ENCODE measurements at places on chromosomes 7 and 10.

GRCh38 chr10:32957341-32958084 is 517 bp downstream of the ITGB1 start:
- peak overlapping the region; percentile 76 for H3K4me3 ChIP-seq
- H3K27ac ChIP-seq = no peak overlapping the region
- DNase-seq = peak; percentile 52
- H3K36me3 ChIP-seq = no peaks in the 10 kb centered on the region
- H3K4me1 ChIP-seq = peaks cover 74% of the 10 kb centered on the region

DNA sequence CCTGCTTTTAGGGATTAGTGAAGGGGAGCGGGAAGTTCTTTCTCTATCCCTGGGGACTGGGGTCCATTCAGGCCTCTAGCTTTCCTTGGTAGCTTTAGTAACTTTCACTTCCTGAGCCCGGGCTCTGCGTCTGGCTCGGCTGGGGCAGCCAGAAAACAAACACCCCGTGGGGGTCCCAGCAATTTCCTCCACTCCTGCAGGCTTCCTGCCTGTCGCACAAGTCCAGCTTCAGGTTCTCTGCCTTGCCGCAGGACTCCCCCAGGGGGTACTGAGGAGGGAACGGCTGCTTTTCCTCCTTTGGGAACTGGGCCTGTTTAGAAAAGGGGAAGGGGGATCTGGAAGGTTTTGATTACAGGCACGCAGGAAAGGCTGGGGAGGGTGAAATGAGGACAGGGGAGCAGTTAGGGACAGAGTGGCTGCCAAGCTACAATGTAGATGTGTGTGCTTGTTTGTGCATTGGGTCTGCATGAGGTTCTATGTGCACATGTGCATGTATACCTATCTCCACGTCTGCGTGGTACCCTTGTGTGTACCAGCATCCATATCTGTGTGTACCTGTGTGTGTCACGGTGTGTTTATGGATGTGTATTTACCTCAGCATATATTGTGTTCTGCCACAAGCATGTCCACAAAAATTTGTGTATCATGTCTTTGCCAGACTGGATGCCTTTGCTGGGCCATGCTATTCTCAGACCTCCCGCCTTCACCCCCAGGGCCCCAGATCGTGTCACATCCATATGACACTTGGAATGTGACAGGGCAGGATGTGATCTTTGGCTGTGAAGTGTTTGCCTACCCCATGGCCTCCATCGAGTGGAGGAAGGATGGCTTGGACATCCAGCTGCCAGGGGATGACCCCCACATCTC is 2.0 kb downstream of the KAZALD1 start:
- H3K4me3 ChIP-seq = peak overlapping the region; percentile 80
- peaks cover 63% of the 10 kb centered on the region for H3K27me3 ChIP-seq
- no peaks in the 10 kb centered on the region for H3K36me3 ChIP-seq

DNA sequence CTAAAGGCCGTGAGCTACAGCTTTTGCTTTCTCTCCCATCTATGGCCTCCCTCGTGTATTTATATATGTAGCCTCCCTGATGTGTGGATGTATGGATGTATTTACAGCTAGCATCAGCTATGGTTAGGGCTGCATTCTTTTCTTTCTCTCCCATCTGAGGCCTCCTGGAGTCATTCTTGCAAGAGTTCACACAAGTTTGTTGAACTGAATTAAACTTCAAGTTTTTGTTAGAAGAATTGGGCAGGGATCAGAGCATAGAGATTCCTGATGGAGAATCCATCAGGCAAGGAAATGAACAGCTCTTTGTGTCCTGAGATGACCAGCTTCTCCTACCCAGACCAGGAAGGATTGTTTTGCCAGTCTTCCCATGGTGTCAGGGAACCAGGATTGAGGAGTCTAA is 60.3 kb downstream of the AHCYL2 start:
- no peak for DNase-seq
- peaks cover 26% of the 10 kb centered on the region for H3K4me1 ChIP-seq
- no peak overlapping the region for H3K4me3 ChIP-seq
- H3K36me3 ChIP-seq = peaks cover 8% of the 10 kb centered on the region

GRCh38 chr7:117041007-117041406 is 87.7 kb downstream of the ST7 start:
- no peaks in the 10 kb centered on the region for H3K27me3 ChIP-seq
- H3K27ac ChIP-seq = no peak overlapping the region
- no peak overlapping the region for H3K4me3 ChIP-seq
- DNase-seq = no peak

DNA sequence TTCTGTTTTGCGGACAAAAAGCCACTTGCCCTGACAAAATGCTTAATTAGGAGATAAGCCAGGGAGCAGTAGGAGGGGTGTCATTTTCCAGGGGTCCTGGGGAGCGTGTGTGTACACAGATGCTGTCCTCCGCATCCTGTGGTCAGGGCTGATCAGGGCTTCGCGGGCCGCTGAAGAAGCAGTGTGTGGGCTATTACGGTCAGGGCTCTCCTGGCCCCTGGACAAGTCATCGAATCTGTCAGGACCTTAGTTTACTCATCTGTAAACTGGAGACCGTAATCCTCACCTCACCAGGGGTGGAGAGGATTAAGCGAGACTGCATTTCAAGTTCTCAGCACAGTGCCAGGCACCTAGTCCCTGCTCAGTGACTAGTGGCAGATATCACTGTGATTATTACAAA is 26.0 kb upstream of the MXI1 start:
- peaks cover 50% of the 10 kb centered on the region for H3K27me3 ChIP-seq
- no peak overlapping the region for H3K27ac ChIP-seq
- no peak for DNase-seq
- H3K4me3 ChIP-seq = no peak overlapping the region
- no peaks in the 10 kb centered on the region for H3K36me3 ChIP-seq
- peaks cover 6% of the 10 kb centered on the region for H3K4me1 ChIP-seq

DNA sequence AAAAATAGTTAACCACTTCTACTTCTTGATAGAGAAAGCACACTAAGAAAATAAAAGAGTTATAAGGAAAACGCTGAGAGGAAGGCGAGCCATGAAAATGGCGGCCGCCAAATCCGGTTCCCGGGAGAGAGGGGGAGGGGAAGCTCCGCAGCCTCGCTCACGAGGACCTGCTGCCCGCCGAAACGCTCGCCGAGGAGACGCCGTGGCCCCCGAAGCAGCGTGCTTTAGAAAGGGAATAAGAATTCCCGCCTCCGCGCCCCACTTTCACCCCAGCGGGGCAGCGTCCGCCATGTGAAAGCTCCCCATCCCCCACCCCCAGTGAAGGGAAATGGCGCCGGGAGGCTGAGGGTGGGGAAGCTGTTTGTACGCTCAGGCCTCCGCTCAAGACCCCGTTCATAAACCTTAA is 505 bp downstream of the HNRNPA2B1 start:
- H3K4me1 ChIP-seq = peaks cover 42% of the 10 kb centered on the region
- peaks cover 74% of the 10 kb centered on the region for H3K36me3 ChIP-seq
- DNase-seq = peak; percentile 62
- H3K27me3 ChIP-seq = peaks cover 3% of the 10 kb centered on the region
- H3K27ac ChIP-seq = peak overlapping the region; percentile 100

DNA sequence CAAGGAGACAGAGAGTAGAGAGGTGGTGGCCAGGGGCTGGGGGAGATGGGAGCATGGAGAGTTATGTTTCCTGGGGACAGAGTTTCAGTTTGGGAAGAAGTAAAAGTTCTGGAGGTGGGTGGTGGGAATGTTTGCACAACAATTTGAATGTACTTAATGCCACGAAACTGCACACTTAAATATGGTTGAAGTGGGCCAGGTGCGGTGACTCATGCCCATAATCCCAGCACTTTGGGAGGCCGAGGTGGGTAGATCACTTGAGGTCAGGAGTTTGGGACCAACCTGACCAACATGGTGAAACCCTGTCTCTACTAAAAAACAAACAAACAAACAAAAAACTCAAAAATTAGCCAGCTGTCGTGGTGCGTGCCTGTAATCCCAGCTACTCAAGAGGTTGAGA is 137.2 kb downstream of the PFKFB3 start:
- no peak for DNase-seq
- H3K36me3 ChIP-seq = 0 out of 2 replicates have a peak, but pooled peaks cover 2% of the 10 kb centered on the region
- no peaks in the 10 kb centered on the region for H3K27me3 ChIP-seq
- no peaks in the 10 kb centered on the region for H3K4me1 ChIP-seq

GRCh38 chr10:126062131-126063032 is 166.0 kb downstream of the FANK1 start:
- no peak overlapping the region for H3K4me3 ChIP-seq
- peaks cover 11% of the 10 kb centered on the region for H3K4me1 ChIP-seq
- no peaks in the 10 kb centered on the region for H3K36me3 ChIP-seq
- no peaks in the 10 kb centered on the region for H3K27me3 ChIP-seq
- no peak for DNase-seq

DNA sequence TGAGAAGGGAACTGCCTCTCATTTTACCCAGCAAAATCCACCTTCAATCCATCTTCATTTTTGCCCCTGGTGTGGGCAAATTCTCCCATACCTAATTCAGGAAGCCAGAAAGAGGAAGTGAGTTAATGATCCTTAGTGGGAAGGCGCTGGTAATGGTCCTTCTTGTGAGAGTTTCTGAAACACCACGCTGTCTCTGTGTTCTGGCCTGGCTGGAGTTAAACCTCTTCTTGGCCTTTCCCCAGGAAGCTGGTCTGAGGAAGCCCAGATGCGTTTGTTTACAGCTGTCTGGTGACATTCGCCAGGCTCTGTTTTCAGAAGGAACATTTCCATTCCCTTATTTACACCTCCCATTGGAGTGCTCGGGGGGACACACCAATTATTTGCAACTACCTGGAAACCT is 24.3 kb downstream of the HTRA1 start:
- H3K4me1 ChIP-seq = peaks cover 9% of the 10 kb centered on the region
- no peaks in the 10 kb centered on the region for H3K27me3 ChIP-seq
- peaks cover 10% of the 10 kb centered on the region for H3K36me3 ChIP-seq
- no peak overlapping the region for H3K4me3 ChIP-seq

DNA sequence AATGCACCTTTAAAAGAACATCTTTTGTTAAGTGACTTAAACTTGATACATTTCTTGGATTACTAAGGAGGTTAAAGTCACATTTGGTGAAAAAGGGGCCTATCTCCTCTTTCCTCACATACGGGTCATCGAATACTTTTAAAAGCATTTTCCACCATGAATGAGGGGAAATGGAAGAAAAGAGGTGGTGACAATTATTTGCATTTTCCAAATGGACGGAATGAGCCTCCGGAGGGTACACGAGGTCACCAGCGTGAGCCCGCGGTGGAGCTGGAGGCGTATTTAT is 1.0 kb upstream of the BMPR1A start:
- peak overlapping the region; percentile 79 for H3K4me3 ChIP-seq
- H3K4me1 ChIP-seq = peaks cover 47% of the 10 kb centered on the region
- no peaks in the 10 kb centered on the region for H3K27me3 ChIP-seq
- DNase-seq = no peak
- H3K27ac ChIP-seq = peak overlapping the region; percentile 29

Data from WTC11 (cell line).